ENCODE measurements at places on chromosomes 3 and 15.

- DNase-seq = no peak
These were observed 23.4 kb downstream of the STRIT1 start for GRCh38 chr3:155270063-155270462.

DNA sequence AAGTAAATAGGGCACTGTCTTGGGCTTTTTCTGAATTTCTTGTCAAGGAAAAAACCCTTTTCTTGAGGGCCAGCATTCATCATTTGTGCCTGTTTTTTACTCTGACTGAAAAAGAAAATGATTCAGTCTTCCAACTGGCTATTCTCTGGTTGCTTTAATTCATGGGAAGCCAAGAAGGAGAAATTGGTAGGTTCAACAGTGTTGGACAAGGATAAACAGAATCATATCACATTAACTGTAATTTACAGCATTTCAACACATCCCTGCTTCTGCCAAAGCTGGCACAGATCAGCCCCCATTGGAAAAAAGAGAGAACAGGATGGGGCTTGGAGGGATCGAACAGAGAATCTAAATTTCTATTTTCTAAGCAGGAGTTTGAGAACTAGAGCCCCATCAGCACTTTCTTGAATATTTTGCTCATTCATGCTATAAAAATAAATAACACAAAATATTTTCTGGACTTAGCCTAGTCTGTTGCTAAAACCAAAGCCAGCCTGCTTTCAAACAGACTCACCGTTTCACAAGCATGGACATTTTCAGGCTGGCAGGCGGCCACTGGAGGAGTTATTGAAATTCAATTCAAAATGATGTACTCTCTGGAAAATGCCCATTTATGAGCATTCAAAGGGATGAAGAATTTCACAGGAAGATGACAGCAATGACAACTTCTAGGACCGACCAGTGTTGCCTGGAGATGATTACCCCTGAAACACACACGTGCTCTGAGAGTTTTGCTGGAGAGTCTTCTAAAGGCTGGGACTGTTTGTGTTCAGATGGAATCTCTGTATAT, 181.2 kb downstream of the WNT5A start:
- no peak for DNase-seq

DNA sequence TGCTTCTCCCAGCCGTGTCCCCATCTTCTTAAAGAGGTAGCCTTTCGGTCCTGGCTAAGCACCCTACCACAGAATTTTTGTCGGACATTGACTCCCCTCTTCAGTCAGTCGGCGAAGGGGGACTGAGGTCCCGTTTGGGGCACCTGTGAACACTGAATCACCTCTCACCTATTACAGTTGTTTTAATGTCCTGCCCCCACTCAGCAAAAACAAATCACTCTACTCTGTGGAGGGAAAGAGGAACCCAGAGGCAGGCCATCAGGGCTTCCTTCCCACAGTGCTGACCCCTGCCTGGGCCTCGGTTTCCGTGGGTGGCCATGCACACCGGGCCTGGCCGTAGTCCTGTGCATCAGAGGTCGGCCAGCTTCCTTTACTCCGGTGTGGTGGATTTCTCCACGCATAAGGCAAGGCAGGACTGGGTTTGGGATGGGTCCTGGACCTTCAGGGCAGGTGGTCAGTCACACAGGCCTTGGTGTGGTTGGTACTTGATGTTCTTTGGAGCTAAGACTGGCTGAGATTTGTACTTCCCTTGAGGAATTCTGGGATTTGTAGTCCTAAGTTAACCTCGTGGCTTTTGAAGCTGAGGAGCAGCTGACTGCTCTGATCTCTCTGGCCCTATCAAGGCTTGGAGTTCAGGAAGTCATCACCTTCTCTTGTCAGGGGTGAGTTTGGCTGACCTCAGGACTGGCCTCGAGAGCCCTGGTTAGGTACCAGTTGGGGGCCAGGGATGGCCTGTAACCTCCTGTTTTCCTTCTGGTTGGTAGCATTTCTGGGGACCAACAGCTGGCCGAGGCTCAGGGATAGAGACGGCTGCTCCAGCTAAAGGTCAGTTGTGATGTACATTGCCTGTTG, 627 bp upstream of the FAM131A start:
- DNase-seq = no peak

GRCh38 chr3:75171630-75172230, 492.4 kb upstream of the FRG2C start:
- no peak for DNase-seq

GRCh38 chr15:85430406-85431204, 50.2 kb downstream of the AKAP13 start:
- DNase-seq = no peak

- DNase-seq = no peak
These were observed 31.6 kb downstream of the SLC24A1 start for GRCh38 chr15:65653341-65653740.

DNA sequence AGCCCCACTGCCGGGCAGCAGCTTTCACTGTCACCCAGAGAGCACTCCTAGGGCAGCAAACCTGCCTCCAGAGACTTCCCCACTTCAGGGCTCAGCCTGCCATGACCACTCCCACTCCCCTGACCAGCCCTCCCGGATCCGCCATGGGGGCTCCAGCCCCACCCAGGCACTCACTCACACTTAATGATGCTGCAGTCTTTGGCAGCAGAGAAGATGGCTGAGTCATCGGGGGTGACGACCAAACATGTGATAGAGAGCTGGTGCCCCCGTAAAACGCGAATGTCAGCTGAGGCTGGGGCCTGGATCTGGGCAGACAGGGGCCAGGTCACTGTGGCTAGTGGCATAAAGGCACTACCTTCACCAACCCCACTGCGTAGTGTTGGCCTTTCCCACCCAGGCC, 4.7 kb downstream of the RRP9 start:
- DNase-seq = no peak

- DNase-seq = no peak
These were observed 91.8 kb upstream of the ALDH1A3 start for GRCh38 chr15:100787567-100788417.

DNA sequence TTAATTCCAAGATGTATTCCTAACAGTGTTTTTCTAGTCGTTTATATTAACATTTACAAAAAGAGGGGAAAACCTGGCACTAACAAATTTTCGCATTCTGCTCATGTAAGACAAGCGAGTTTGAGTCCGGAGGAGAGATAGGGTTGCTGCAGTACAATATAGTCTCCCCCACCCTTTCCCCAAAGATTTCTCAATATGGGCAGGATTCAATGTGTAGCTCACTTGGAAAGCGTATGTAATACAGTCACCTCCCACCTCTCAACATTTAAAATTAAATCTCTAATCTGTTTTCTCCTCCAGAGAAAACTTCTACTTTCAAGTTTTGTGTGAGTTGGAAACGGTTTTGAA, 57.9 kb downstream of the CMSS1 start:
- DNase-seq = no peak

DNA sequence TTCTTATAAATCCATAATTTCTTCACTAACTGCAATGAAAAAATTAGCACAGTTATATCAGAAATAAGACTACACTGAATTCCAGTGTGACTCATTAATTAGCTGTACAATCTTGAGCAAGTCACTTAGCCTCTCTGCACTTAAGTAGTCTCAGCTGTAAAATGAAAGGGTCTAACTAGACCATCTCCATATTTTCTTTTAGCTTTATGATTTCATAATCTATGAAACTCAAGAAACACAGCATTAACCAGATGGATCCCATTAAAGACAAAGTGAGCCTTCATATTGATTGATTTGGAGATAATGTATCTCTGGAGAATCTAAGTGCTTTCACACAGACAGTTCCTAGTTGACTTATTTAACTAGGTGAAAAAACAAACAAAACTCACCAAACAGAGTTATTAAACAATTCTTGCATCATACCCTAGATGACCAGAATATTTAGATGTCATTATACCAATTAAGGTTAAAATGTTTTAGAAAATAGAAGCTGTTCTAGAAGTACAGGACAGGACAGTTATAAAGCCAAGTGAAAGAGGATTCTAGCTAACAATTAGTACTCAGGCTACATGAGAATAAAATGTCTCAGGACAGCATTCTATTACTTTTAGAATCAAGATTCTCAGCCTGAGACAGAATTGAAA, 11.2 kb downstream of the CSNK1G1 start:
- DNase-seq = no peak

DNA sequence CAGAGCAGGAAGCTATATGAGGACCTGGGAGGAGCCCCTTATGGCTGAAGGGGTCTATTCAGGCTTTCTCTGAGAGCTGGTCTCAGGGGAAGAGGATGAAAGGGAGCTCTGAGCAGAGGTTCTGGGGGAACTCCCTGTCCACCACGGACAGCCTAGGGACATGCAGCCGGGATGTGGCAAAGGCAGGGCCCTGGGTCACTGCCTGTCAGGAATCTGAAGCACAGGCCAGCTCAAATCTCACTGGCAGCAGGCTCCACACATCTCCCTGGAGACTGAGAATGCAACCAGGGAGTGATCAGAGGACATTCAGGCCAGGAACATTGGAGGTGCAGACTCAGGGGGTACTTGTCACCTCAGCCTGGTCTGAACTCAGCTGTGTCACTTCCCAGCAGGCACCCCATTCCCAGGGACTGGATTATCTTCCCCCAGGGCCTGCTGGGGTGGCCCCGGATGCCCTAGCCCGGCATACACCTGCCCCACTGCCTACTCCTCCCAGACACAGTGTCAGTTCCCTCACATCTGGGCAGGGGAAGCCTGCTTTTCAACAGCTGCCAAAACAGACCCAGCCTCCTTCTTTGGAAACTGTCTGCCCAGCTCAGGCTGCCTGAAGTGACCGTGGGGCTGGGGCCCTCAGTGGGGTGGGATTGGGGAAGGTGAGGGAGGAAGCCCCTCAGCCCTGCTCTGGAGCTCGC, 18.3 kb upstream of the SEMA3F start:
- no peak for DNase-seq

DNA sequence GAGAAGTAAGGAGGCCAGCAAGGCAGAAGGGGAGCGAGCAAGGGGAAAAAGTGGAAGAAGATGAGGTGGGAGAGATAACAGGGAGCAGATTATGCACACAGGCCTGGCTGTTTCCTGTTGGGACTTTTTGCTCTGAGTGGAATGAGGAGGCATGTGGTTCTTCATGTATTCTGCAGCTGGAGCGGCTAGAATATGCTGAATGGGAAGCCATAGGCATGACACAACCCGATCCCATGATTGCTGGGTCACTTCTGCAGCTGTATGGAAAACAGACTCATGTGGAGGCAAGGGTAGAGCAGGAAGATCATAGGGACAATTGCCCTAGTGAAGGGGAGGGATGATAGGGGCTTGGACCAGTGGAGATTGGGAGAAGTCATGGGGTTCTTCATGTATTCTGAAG, 206.0 kb upstream of the SUCLG2 start:
- DNase-seq = no peak

GRCh38 chr3:151835751-151836525, 22.0 kb downstream of the AADAC start:
- DNase-seq = no peak

- DNase-seq = no peak
These were observed 34.3 kb upstream of the MANF start for GRCh38 chr3:51350751-51351150.

- no peak for DNase-seq
These were observed 23.4 kb downstream of the CHRNA7 start for GRCh38 chr15:32053719-32054118.

DNA sequence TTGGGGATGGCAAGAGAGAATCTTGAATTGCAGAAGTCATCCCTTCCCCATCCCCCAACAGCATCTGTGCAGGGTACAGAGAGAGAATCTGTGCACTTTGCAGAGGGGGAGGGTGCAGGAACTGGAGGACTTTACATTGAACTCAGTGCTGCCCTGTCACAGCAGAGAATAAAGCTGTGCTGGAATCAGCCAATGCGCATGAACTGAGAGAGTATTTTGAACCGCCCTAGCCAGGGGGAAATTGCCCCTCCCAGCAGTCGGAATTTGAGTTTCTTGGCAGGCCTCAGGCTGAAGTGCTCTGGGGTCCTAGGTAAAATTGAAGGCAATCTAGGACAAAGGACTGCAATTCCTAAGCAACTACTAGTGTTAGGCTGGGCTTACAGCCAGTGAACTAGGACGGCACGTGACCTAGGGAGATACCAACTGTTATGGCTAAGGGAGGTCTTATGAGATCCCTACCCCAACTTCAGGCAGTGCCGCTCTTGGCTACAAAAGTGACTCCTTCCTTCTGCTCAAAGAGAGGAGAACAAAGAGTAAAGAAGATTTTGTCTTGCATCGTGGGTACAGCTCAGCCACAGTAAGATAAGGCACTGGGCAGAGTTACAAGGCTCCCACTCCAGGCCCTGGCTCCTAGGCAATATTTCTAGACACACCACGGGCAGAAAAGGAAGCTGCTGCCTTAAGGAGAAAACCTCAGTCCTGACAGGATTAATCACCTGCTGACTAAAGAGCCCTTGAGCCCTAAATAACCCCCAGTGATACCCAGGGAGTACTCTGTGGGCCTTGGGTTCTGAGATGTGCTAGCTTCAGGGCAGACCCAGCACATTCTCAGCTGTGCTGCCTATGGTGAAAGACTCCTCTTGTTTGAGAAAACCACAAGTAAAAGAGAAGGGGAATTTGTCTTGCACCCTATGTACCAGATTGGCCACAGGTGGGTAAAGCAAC, 300.5 kb upstream of the ALCAM start:
- DNase-seq = no peak

DNA sequence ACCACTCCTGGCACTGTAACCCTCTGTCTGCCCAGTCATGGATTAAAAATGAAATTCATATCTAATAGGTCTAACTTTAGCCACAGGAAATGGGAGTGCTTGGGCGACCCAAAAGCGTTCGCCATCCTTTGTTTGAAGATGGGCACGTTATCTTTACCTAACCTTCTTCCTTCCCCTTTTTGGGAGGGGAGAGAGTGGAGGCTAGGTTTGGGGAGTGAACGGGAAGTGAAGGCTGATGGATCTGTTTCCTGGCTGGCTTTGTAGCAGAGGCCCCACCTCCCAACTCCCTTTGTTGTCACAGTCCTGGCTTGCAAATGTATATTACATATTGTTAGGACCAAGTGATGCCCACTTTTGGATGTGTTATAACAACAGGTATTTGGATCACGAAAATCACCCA, 98.1 kb upstream of the ARHGEF3 start:
- no peak for DNase-seq

- DNase-seq = no peak
These were observed 1.4 kb upstream of the IL17RC start for GRCh38 chr3:9915254-9916141.

GRCh38 chr15:84685304-84685703, 27.3 kb upstream of the NMB start:
- DNase-seq = no peak

- no peak for DNase-seq
These were observed 119.2 kb upstream of the ZBED2 start for GRCh38 chr3:111714305-111714704.

- no peak for DNase-seq
These were observed 240.4 kb downstream of the RBMS3 start for GRCh38 chr3:29521293-29521692.

DNA sequence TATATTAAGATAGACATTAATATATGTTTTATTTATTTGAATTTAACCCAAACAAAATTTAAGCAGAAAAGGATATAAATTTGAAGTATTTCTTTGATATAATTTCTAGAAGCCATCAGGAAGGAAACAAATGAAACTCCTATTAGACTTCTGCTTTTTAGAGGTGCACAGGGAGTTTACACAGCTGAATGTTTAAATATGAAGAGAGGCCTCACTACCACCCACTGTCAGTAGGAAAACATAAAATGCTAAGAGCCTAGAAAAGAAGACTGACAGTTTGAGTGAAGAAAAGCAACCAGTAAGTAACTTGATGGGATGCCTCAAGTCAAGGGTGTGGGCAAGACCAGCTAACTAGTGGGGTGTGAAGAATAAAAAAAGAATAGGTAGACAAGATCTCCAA, 19.7 kb downstream of the PLSCR2 start:
- DNase-seq = no peak
